Fibroblast of mammary gland (primary cell): ENCODE measurements at places on chromosomes 5 and 9.

- peak; percentile 62 for DNase-seq
Observed at GRCh38 chr9:126809068-126809467, 4.2 kb downstream of the ZBTB43 start.

GRCh38 chr9:121725008-121725775, 73.8 kb downstream of the DAB2IP start:
- peak; percentile 99 for DNase-seq

DNA sequence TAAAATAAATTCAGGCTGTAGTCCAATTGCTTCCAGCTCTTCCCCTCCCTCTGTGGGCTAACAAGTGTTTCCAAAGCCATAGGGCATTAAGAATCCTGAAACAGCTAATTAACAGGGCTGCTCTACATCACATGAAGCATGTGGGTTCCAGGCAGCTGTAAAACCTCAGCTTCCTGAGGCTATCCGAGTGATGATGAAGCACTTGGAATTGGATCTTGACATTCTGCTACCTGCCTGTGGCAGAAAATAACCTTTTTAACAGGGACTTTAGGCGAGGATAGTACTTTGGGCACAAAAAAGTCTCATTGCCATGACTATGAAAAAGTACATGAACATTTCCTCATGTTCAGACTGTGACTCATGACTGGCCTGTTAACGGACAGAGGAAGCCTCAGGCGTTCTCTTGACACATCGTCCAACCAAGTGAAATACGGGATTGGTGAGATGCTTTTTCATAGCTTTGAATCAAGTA, 107.2 kb downstream of the PDE4D start:
- peak; percentile 83 for DNase-seq

DNA sequence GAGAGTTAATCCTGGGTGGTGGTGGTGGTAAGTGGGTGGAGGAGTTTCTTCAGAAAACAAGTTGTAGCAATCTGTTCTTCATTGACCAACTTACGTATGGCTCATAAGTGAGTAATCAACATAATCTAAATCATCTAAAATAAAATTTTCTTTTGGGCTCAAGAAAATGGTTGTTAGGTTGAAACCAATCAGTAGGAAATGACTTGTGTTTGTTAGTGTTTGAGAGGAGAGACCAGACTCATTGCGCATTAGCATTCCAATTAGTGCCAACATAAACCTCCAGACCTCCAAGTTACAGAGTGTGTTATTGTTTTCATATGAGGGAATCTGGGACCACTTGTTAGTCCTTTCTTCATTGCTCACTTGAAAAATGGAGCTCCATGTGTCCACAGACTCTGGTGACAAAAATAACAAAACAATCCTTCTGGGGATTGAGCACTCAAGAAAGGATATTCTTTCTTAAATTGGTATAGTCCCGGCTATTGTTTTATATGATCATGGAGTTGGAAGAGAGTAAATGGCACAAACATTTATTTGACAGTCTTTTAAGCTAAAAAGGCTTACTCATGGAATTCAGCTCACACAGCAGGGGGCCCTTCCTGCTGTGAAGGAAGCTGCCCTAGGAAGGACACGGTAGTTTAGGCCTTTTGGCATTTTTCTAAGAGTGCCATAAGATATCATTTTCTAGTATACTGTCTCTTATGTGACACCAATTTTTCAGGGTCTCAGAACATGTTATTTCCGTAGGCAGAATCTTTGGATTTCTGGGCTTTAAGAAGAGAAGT, 441.1 kb downstream of the EBF1 start:
- DNase-seq, result peak; percentile 85

GRCh38 chr5:159735749-159736660, 180.3 kb upstream of the ADRA1B start:
- DNase-seq, result peak; percentile 64

DNA sequence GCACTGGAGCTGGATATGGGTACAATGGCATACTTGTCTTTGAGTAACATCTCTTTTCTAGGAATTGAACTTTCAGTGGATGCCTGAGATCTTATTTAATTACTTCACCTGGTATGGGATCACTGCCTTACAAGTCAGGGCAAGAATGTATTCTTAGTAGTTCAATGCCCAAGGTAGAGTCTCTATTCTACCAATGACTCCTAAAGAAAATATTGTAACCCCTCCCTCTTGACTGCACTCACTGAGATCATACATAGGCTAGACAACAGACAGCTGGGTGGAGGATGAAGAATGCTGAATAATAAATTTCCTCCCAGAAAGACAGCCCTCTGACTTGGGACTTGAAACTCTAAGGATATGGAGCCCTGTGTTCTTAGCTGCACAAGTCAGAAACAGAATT, 1216.3 kb upstream of the ACO1 start:
- no peak for DNase-seq

DNA sequence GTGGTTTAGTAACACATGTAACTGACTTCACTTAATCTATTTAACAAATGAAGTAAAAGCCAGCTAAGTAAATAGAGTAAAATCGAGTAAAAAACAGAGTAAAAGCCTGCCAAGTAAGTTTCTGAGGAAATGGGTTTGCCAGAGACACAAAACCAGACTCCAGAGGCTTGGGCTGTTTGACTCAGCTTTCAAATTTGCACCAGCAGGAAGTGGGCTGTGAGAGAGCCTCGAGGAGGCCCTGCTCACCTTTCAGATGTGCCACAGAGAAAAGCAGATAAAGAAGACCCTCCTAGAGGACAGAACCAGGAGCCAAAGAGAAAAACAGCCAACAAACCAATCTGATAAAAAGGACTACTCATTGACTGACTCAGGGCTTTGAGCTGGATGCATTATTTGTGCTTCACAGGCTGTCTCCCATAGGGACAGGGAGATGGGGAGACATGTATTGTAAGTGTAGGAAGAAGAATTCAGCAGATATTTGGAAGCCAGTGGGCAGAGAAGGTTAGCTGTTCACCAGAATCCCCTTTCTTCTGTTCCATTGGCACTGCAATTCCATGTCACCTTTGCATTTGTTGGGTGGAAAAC, 14.4 kb upstream of the AMACR start:
- peak; percentile 30 for DNase-seq

GRCh38 chr9:70802206-70802605, 319.2 kb downstream of the TRPM3 start:
- DNase-seq, result peak; percentile 91

GRCh38 chr9:136196404-136197083, 8.4 kb downstream of the LHX3 start:
- no peak for DNase-seq

GRCh38 chr5:94577466-94578245, 40.7 kb downstream of the KIAA0825 start:
- DNase-seq, result no peak

- DNase-seq, result no peak
Observed at GRCh38 chr5:178215280-178216002, 11.1 kb downstream of the HNRNPAB start.

DNA sequence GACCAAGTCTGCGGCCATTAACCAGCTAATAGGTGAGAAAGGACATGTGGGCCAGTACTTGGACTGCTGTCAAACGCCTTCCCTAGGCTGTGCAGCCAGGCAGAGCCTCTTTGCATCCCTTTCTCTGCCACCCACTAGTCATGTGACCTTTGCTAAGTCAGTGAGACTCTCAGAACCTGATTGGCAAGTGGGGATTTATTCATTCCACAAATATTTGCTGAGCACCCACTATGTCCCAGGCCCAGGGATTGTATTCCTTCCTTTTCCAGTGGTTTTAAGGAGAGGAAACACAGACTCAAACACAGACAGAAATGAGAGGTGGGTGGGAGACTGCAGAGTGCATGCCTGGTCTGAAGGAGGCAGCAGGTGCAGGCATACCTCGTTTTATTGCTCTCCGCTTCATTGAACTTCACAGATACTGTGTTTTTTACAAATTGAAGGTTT, 71.6 kb upstream of the GALNT10 start:
- DNase-seq, result peak; percentile 12

DNA sequence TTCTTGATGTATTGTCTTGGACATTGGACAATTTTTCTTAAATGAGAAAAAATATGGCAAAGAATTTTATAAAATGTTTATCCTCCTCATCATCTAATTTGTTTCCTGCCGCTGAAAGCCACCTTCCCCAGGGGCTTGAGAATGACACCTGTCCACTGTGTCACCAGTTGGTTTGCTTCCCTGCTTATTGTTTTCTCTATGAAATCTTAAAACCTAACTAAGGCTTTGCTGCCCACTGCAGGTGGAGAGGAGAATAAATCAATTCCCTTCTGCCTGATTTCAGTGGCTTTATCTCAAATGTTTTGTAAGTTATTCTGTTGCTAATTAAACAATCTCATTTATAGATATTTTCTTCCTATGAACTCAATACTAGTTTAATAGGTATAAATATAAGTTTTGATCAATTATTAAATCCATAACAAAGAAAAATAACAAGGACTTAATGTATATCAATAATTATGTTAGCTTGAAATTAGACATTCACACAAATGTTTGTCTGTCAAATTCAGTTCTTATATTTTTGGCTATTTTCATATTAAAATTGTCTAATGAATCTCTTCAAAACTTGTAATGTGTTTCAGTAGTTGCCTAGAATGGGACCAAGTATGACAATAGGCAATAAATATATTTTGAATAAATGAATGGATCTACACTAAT, 822.5 kb downstream of the PTPRD start:
- DNase-seq, result peak; percentile 24

GRCh38 chr5:150579462-150580400, 60.7 kb upstream of the SYNPO start:
- no peak for DNase-seq

- no peak for DNase-seq
Observed at GRCh38 chr9:135815830-135816650, 91.3 kb downstream of the CAMSAP1 start.

GRCh38 chr5:178670351-178670885, 43.6 kb upstream of the CLK4 start:
- no peak for DNase-seq

DNA sequence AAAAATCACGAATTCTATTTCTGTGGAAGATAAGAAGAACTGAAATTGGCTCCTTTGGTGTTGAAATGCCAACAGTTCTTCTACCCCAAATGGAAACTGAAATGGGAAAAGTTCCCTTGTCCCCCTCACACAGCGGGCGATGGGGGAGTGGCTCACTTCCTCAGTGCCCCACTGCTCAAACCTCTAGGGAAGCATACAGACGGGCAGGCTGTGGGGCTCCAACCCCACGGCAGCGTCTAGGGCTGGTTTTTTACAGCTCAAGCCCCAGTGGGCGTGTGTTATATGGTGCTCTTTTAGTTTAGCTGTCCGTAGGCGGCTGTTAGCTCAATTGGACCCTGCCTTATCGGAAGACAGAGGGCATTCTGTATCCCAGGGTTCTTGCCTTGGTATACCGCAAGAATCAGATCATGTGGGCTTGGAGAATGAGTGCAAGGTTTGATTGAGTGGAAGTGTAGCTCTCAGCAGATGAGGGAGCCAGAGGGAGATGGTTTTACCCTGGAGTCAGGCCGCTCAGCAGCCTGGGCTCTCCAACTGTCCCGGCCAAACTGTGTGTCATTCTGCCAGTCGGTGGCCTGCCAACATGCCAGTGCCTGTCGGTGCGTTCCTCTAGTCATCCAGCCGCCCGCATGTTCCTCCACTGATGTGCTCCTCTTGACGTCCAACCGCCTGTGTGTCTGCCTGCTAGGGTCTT, 166.3 kb upstream of the ZNF608 start:
- no peak for DNase-seq

GRCh38 chr5:136308212-136308795, 57.0 kb downstream of the TRPC7 start:
- no peak for DNase-seq

GRCh38 chr5:169150108-169150507, 150.8 kb downstream of the SLIT3 start:
- DNase-seq, result no peak

DNA sequence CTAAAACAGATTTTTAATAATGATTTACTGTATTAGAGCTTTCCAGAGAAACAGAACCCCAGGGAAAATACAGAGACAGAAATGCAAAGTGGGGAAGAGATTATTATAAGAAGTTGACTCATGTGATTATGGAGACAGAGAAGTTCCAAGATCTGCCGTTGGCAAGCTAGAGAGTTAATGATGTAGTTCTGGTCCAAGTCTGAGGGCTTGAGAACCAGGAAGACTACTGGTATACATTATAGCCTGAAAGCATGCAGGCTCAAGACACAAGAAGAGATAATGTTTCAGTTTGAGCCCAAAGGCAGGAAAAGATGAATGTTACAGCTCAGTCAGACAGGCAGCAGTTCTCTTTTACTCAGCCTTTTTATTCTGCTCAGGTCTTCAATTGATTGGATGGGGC, 98.8 kb upstream of the NFIL3 start:
- DNase-seq, result no peak

DNA sequence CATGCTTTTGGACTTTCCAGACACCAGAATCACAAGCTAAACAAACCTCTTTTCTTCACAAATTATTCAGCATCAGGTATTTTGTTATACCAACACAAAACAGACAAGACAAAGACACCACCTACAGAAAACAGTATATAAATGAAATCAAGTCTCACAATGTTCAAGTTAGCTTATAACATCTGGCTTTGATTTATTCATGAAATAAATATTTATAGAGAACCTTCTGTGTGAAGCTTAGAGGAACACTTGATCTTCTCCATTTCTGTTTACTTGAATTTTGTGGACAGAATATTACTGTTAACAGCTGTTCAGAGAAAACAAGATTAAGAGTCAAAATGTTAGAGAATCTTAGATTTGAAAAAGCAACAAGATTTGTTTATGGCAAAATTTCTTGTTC, 137.4 kb upstream of the PRR16 start:
- DNase-seq, result peak; percentile 12

DNA sequence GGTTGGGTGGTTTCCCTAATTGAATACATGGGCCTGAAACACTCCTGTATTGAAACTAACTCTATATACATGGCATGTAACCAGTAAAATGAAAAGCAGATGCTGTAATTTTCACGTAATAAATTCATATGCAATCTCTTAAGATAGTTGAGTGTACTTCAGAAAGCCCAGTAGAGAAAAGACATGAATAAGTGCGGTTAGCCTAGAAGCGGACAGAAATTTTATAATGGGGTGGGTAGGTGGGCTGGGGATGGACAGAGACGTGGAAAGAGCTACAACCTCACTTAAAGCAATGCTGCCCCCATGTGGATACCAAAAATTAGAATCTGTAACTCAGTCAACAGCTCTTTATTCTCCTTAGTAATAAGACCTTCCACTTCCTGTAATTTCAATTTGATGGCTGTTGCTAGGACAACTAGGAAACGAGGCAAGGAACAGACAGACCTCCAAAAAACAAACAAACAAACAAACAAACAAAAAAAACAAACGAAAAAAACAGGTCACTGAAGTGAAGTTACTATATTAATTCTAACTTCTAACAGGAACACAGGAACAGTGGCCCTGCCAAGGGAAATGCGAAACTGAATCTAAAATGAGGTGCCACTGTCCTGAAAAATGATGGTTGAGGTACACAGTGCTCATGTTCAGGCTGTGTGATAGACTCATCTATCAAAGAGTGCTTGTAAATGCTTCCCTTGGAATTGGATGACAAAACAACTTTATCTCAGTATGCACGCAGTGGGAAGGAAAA, 103.4 kb upstream of the GNA14 start:
- peak; percentile 79 for DNase-seq
